ENCODE measurements at places on chromosomes 13 and 19. TPM values are rescaled to one million over a fixed set of nuclear protein-coding genes. Genes with fewer than 3 reads are reported as not detected.

Gene SLC6A16
- total RNA-seq: under 0.01 TPM

Gene ZNF627
- total RNA-seq: 24.9 TPM

Gene SIAH3
- under 0.01 TPM for total RNA-seq

Gene CCDC122
- total RNA-seq: 9.1 TPM

Gene ZNF709
- 4.7 TPM for total RNA-seq

Gene STARD13
- 29.1 TPM for total RNA-seq

Gene TTC9B
- total RNA-seq: not detected

Gene SETDB2
- total RNA-seq: 15.1 TPM

Gene IGFL3
- not detected for total RNA-seq

Gene CATSPERD
- not detected for total RNA-seq

Gene ONECUT3
- total RNA-seq: not detected

Gene ATCAY
- total RNA-seq: not detected

Gene U2AF2
- total RNA-seq: 117 TPM

Gene KIR3DL2
- not detected for total RNA-seq

Gene CCL25
- not detected for total RNA-seq

Gene ZNF799
- total RNA-seq: 2.4 TPM

Gene NAT14
- total RNA-seq: 19.1 TPM

Gene KLK14
- total RNA-seq: not detected

Gene CBLC
- total RNA-seq: not detected
